ENCODE measurements at places on chromosomes 12 and 14.

DNA sequence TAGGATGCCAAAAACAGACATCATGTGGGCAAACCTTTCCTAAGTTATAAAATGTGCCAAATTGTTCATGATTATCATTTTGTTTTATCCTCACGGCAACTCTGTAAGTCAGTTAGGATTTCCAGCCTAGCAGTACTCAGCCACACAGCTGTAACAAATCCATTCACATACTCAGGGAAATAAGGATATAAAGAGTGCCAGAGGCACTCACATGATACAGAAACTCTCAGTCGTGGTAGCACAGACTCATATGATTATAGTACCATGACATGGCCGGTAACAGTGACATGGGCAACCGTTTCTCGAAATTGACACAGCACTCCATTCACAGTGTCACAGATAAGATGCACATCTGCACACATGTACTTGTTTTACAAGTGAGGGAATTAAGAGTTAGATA, 344.2 kb downstream of the LRIG3 start:
- DNase-seq, result no peak

GRCh38 chr12:53484686-53485575, 14.3 kb downstream of the MAP3K12 start:
- no peak for DNase-seq

GRCh38 chr12:92603741-92604432, 98.9 kb upstream of the PLEKHG7 start:
- peak; percentile 24 for DNase-seq

DNA sequence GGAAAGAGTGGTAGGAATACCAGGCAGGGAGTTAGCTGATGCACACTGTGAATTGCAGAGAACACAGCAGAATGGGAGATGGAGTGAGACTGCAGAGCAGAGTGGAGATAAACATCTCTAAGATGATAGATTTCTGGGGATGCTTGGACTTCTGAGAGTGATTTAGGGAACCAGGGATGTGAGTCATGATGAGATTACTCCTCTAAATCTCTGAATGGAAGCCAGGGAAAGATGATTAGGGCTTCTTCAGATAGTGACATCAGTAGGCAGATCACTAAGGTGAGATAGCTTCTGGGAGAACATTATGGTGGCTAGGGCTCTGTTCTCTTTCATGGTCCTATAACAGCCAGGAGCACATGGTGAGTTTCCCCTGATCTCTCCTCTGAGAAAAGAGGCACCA, 501.5 kb upstream of the USP15 start:
- DNase-seq, result no peak

DNA sequence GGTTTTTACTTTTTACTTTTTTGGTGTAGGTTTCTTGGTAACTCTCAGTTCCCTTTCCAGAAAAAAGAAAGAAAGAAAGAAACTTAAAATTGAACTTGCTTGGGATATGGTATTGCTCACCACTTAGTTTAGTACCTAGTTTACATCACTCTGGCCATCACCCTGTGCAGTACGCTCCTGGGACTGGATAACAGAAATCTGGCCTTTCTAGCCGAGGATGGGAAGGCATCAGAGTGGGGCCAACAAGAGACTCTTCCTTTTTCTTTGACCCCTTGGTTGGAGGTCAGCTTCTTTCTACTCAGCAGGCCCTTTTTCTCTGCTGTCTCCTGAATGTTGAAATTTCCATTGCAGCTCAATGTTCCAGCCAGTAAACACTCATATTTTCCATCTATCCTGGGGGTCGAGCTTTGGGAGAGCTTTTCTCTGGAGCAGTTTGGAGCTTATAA, 156.6 kb downstream of the TGFB3 start:
- no peak for DNase-seq

DNA sequence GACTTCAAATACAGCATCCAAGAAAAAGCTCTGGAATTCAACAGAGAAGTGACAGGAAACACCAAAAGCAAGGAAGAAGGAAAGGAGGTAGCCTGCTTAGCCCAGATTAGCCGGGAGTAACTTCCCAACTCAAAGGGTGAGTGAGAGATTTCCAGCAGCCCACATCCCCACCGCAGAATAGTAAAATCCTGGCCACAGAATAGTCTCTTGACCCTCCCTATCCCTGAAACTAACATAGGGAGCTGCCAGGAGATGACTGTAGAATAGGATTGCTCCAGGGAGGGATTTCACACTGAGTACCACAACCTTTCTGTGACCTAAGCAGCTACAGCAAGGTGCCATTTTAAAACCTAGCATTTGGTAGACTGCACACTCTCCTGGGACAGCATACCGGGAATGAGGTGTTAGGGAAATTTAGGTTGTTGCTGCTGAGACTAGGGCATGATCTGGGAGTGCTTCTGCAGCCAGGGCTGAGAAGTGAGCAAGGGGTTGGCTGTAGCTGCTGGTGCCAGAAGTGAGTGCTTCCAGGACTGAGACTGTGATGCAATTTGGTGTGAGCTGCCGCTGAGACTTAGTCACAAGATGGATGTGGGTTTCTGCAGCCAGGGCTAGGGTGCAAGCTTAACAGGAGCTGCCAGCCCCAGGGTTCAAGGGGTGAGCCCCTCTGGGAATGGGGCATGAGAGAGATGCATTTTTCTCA, 66.0 kb downstream of the TMTC3 start:
- no peak for DNase-seq

GRCh38 chr12:87793131-87793530, 236.1 kb downstream of the C12orf50 start:
- no peak for DNase-seq

DNA sequence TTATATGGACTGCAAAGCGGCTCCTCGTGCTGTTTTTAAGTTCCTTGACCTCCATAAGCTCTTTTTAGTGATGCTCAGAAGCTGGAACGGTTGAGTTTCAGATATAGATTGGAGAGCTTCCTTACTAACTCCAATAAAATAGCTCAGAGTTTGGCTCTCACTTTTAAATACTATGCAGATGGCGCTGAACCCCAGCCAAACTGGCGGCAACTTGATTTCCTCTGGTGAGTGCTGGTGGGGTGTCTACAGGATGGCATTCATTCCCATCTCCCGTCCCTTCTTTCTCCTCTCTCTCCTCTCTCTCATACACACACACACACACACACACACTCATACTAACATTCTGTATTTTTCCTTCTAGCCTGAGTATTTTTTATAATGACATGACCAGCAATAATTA, 346.3 kb downstream of the ETNK1 start:
- DNase-seq, result no peak

GRCh38 chr14:56333359-56334292, 215.4 kb downstream of the PELI2 start:
- DNase-seq, result no peak

- DNase-seq, result no peak
Measured at GRCh38 chr12:51959211-51959610, 7.7 kb downstream of the ACVR1B start.

DNA sequence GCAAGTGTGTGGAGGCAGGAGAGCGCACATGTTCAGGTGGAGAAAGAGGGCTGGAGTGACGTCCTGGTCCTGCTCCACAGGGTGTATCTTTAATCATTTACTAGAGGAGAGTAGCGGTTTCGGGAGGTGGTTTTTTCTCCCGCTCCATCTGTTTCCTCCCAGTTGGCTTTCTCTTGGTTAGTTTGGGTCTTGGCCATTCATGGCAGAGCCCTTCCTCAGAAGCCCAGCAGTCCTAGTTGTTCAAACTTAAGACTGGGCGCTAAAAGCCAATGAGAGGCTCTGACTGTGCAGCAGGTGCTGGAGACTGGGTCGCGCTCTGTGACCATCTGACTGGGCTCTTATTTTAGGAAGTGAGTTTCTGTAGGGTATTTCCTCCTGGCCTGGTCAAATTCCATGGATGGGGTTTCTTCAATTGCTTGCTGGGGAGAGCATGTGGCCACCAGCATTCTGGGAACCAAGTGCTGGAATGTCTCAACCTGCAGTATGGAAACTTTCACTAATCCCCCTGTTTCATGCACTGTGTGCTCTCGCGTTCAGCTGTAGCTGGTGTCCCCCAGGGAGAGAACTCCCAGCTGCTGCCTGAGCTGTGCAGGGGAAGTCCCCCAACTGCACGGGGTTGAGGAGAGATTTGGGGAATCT, 27.4 kb upstream of the TSPAN9 start:
- DNase-seq, result no peak

- DNase-seq, result peak; percentile 29
Measured at GRCh38 chr14:72443991-72444441, 449.9 kb downstream of the DPF3 start.

GRCh38 chr12:10607885-10608458, 5.4 kb downstream of the MAGOHB start:
- no peak for DNase-seq

- DNase-seq, result no peak
Measured at GRCh38 chr14:67557656-67558055, 24.6 kb downstream of the PLEKHH1 start.

- no peak for DNase-seq
Measured at GRCh38 chr12:82596483-82596882, 90.2 kb upstream of the TMTC2 start.

DNA sequence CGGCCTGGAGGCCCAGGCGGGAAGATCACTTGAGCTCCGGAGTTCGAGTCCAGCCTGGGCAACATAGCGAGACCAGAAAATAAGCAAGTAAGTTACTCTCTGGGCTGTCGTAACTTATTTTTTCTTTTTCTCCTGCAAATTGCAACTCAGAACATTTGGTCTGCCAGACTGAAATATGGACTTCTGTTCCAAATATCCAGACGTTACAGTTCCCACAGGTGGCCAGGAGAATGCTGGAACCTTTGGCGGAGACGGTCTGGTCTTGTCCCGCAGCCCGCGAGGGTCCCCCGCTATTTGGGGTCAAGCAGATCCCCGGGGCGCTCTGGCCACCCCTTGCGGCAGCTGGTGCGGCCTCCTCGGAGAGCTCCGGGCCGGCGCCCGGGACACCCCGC, 488 bp upstream of the PLEKHH1 start:
- no peak for DNase-seq

GRCh38 chr12:2552000-2552756, 242.6 kb upstream of the FKBP4 start:
- DNase-seq, result no peak

GRCh38 chr14:96268431-96269358, 12.7 kb downstream of the BDKRB1 start:
- no peak for DNase-seq

DNA sequence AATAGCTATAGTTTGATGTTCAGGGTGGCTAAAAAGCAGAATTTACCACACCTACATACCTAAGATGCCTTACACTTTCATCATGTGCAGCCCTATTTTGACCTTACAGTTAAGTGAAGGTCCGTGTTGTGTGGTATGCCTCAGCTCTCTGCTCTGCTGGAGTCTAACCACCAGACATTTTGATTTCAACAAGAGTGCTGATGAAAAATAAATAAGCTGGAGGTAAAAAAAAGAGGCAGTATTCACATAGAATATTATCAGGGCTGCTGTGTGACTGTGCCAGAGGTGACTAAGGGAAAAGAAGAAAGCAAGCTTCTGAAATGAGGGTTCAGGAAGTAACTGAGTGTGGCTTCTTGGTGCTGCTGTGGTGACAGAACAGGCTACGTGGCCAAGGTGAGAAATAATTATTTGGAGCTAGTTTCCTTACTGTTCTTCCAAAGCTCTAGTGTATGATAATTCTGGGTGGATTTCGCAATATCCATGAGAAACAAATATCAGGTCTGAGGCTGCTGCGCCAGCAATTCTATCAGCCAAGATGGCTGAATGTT, 188.8 kb downstream of the STXBP6 start:
- DNase-seq, result no peak

GRCh38 chr14:106396999-106397398, 870.6 kb downstream of the TMEM121 start:
- no peak for DNase-seq

DNA sequence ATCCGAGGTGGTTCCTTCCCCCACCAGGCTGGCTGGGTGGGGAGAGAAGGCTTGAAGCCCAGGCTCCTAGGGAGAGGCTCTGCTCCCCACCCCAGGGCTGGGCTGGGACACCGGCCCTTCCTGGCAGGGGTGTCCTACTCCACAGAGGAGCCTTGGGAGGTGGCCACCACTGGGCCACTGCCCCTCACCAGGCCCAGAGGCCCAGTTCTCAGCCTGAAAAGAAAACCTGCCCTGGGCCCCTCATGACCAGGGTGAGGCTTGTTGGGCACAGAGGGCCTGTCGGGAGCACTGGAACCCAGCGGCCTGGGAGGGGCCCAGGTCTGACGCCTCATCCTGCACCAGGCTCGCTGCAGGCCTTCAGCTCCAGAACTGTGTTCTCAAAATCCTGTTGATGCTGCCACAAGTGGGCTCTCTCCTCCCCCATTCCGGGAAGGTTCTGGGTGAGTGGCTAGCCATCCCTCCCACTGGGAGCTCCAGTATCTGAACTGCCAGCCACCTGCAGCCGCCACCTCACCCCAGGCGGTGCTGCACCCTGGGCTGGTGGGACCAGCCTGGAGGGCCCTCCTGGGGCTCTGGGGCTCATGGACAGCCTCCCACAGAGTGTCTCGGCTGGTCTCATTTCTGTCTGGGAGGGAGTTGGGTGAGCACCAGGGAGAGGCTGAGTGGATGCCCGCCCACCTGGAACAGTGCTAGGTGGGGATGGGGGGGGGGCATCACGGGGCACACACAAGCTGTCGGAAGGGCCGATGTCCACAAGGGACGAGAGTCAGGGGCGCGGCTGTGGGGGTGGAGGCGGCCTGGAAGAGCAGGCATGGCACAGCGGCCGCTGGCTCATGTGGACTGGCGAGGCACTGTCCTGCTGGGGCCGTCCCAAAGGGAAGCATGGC, 11.8 kb downstream of the BAG5 start:
- no peak for DNase-seq

GRCh38 chr14:92040431-92041051, 682 bp upstream of the TRIP11 start:
- DNase-seq, result peak; percentile 7
